WTC11 (cell line): ENCODE measurements at places on chromosomes 12 and 14. TPM values are rescaled to one million over a fixed set of nuclear protein-coding genes. Genes with fewer than 3 reads are reported as not detected.

CLEC6A gene
- total RNA-seq, result 0.11 to 0.20 TPM in 2 of 3 replicates, not detected in the other

DNA sequence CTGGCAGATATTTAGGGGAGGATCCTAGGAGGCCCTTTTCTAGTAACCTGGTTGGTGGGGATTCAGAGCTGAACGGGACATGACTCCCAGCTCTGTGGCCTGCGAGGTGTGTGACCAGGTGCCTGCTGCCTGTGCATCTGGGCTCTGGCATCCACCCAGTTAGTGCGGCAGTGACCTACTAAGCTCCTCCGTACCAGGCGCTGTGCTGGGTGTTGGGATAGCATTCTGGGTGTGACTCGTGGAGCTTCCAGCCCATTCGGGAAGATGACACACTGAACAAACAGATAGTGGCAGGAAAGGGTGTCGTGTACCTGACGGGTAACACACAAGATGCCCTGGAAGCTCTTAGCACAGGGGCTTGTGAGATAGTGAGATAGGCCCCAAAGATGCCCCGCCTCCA lies 80.9 kb downstream of the ACACB start:
- DNase-seq, result no peak

YLPM1 gene
- 65.6 to 67.1 TPM (median 66.6 TPM) in 3 replicates for total RNA-seq

DNA sequence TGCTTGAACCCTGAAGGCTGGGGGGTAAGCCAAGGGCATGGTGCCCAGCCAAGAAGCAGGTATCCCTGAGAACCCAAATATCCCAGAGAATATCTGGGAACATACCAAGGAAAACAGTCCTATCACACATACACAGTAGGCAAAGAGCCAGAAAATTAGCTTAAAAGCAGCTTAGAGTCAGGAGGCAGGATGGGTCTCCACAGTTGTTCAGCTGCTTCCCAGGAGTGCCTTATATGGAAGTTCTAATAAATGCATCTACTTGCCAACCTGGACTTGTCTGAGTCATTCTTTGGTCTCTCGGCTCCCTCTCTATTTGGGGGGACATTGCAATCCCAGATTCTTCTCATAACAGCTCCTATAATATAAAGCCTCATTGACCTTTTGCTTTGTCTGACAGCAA lies 9.0 kb upstream of the GPR135 start:
- no peak for DNase-seq

KRT8 gene
- total RNA-seq, result 424 to 477 TPM (median 429 TPM) in 3 replicates

ASB2 gene
- 0.37 to 0.73 TPM (median 0.71 TPM) in 3 replicates for total RNA-seq

DNA sequence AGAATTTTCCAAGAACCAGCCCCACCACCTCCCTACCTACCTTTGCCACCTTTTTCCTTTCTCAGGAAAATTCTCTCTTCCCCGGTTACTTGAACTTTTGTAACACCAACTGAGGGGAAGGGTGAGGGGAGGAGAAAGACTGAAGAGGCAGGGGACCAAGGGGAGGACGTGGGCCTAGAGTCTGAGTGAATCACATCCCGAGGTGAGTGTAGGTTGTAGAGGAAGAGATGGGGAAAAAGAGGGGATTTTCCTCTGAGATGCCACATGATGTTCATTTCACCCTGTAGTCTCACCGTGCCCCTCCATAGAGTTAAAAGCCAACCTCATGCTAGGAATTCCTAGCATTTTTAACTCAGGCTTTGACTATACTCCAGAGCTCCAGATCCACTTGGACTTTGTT lies 311.8 kb downstream of the RPAP3 start:
- DNase-seq, result no peak

DNA sequence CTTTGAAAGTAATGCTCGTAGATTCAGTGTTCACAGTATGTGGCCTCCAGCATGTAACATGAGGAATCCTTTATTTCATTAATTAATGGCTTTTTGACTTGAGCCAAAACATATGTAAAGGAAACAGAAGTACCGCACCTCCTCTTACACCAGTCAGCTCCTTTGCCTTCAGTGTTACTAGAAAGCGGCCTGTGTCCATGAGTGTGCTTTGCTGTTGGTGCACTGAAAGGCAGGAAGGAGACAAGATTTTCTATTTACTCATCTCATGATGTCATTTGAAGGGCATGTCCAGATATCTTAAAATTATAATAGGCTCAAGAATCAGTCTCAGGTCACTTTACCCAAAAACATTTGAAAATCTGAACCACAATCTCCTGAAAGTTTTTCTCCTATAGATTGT lies 9.9 kb upstream of the CCT2 start:
- no peak for DNase-seq

- no peak for DNase-seq
Observed at GRCh38 chr12:2679068-2679815, 115.5 kb upstream of the FKBP4 start.

- DNase-seq, result peak; percentile 9
Observed at GRCh38 chr14:104981699-104982541, 3.7 kb upstream of the CLBA1 start.
